H4 (cell line): ENCODE measurements at places on chromosomes 13 and 19.
A peak's percentile ranks its signal among the peaks of the same experiment; 100 is the strongest.

DNA sequence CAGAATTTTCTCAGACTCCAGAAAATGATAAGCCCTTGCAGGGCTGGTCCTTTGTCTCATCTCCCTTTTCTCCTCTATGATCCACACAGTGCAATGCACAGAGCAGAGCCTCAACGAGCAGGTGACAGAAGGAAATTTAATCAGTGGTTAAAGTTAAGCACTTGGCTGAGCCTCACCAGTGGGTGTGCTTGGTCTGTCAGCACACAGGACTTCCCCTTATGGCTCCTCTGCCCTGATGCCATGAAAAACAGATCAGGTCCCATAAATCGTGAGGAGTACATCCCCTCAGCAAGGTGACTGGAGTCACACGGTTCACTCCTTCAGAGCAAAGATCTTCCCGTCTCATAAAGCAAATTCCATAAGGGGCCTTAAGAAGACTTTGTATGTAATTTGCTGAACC, 818.2 kb downstream of the UQCRFS1 start:
- no peak for DNase-seq

- DNase-seq: no peak
These were observed 78.0 kb downstream of the RAB20 start for GRCh38 chr13:110483386-110483968.

DNA sequence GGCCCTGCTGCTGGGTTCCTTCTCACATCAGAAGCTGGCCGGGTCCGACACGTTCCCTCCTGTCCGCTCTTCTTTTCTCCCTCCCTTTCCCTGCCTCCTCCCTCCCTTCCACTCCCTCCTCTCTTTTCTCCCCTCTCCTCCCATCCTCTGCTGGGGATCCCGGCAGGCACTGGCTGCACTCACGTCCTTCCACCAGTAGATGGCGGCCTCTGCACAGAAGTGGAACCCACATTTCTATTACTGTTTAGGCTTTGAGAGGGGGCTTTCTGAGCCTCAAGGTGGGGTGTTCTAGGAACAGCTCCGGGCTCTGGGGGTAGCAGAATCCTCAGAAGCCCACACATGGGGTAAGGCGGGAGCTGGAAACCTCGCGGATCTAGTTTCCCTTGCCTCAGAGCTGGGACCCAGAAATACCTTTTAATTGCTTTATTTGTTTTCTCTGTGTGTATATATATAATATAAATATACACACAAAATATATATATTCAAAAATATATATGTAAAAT, 294.2 kb downstream of the ZNF536 start:
- DNase-seq: peak; percentile 39

- no peak for DNase-seq
These were observed 54.0 kb downstream of the ENOX1 start for GRCh38 chr13:43732726-43733125.

- DNase-seq: no peak
These were observed 27.6 kb downstream of the ELL start for GRCh38 chr19:18494267-18494607.

DNA sequence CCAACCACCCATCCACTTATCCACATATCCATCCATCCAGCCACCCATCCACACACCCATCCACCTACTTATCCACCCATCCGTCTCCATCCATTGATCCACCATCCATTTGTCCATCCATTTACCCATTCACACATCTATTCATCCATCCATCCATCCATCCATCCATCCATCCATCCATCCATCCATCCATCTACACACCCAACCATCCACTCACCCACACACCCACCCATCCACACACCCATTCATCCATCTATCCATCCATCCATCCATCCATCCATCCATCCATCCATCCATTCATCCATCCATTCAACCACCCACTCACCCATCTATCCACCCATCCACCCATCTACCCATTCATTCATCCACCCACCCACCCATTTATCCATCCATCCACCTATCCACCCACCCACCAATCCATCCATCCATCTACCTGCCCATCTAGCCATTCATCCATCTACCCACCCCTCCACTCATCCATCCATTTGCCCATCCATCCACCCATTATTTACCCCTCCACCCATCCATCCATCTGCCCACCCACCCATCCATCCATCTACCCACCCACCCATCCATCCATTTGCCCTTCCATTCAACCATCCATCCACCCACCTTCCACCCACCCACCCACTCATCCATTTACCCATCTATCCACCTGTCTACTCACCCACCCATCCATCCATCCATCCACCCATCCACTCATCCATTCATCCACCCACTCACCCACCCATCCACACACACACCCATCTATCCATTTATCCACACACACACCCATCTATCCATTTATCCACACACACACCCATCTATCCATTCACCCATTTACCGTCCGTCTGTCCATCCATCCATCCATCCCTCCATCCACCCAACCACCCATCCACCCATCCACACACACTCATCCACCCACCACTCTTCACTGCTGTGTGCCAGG, 2.5 kb upstream of the TMPRSS9 start:
- DNase-seq: no peak
